CD4-positive, alpha-beta T cell treated with Interferon gamma for 1 hour (primary cell): ENCODE measurements at places on chromosomes 6 and 20.
A peak's percentile ranks its signal among the peaks of the same experiment; 100 is the strongest.

DNA sequence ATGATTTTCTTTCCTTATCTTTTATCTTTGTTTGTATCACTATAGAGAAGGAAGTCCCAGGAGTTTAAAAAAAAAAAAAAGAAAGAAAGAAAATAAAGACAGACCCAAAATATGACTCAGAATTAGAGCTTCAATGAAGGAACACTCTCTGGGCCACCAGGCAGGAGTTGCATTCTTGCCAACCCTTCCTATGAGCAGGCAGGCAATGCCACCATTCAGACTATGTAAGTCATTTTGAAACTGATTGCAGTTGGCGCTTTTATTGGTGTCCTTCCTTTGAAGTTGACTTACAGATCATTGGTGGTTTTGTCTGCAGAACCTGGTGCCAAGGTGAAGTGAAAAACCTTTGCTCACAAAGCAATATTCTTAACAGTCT lies 50.3 kb downstream of the MYB start:
- DNase-seq, result no peak

DNA sequence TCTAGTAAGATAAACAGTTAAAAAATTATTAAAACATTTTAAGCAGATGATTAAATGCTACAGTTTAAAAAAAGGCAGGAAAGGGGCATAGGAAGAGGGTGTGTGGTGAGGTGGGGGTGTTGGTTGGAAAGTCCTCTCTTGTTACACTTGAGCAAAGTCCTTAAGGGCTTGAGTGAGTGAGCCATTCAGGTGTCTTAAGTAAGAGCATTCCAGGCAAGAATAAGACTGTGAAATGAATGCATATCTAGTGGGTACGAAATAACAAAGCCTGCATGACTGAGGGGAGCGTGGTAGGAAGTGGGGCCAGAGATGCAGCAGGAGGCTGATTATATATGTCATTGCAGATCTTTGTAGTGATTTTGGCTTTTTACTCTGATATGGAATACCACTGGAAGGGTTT lies 5.1 kb downstream of the CDKAL1 start:
- no peak for DNase-seq

DNA sequence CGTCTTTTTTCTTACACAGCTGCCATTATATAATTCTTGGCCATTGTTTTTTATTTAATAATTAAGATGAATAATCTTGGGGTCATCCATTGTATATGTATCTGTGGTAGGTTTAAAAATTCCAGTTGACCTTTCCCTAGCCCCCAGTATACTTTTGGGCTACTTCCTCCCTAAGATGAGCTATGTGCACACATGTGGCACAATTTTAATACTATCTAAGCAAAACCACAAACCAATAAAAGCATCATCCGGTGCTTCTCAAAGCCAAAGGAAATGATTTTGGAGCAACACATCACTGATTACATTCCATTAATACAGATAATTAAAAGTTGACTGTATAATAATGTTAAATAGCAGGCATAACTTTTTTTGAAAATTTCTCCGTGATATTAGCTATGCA lies 161.2 kb downstream of the ATXN1 start:
- DNase-seq, result no peak

GRCh38 chr6:134822920-134823709 lies 126.8 kb downstream of the ALDH8A1 start:
- peak; percentile 4 for DNase-seq

- no peak for DNase-seq
Measured at GRCh38 chr20:57598491-57598890, 21.7 kb downstream of the ZBP1 start.

- peak; percentile 66 for DNase-seq
Measured at GRCh38 chr6:156780102-156780641, 3.0 kb downstream of the ARID1B start.

DNA sequence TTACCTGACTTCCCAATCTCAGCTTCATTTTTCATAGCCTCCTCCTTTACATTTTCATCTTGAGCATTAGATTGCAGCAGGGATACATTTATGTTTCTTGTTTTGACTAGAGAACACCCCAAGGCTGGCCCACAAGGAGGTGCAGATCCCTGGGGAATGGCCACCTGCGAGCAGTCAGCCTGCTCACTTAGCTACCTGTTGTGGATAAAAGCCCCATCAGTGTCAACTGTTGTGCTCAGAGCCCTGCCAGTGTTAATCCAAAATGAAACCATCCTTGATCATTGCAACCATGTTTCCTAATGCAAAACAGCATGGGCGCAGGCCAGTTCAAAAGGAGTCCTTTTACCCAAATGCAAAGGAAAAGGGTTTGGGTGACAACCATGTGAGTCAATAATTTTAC lies 50.8 kb downstream of the CNR1 start:
- no peak for DNase-seq

- DNase-seq, result no peak
Measured at GRCh38 chr6:2737885-2738284, 12.8 kb downstream of the MYLK4 start.
